ENCODE measurements at places on chromosomes 6 and 20.
A peak's percentile ranks its signal among the peaks of the same experiment; 100 is the strongest.

DNA sequence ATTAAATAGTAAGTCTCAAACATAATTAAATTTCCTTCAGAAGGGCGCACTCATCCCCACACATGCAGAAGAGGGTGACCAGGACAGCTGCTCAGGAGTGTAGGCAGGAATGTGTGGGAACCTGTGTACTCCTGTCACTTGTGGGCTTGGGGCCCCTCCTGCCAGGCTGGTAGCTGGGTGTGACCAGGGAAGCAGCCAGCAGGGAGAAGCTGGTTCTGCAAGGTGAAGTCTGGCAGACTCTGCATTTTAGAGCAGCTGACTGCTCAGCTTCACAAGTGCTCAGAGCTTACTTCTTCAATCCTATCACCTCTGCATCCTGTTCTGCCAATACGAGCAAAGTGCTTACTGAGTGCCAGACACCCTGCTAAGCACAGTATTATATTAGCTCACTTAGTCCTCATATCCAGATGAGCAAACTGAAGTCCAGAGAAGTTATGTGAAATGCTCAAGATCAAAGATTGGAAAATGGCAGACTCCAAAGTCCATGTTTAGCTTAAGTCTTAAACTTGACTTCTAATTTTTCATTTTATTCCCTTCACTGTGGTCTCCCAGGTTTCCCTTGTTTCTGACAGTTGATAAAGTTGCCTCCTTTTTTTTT lies 27.9 kb downstream of the ELMO2 start:
- DNase-seq: no peak

DNA sequence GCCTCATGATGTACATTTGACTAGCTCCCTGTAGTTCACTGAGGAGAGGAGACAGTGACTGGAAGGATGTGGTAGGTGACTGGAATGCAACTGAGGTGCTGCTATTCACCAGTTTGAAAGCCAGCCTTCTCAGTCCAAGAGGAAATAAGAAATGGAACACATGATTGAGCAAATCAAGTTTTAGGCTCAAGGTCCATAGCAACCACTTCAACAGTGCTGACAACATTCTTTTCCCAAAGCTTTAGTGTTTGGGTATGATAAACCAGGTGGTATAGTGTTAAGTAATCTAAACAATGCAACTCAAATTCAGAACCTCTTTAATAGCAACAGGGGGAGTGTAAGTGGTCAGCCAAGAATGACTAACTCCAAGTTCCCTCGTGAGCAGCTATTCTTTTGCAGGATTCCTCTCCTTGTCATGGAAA lies 9.2 kb downstream of the ZHX3 start:
- DNase-seq: peak; percentile 40

DNA sequence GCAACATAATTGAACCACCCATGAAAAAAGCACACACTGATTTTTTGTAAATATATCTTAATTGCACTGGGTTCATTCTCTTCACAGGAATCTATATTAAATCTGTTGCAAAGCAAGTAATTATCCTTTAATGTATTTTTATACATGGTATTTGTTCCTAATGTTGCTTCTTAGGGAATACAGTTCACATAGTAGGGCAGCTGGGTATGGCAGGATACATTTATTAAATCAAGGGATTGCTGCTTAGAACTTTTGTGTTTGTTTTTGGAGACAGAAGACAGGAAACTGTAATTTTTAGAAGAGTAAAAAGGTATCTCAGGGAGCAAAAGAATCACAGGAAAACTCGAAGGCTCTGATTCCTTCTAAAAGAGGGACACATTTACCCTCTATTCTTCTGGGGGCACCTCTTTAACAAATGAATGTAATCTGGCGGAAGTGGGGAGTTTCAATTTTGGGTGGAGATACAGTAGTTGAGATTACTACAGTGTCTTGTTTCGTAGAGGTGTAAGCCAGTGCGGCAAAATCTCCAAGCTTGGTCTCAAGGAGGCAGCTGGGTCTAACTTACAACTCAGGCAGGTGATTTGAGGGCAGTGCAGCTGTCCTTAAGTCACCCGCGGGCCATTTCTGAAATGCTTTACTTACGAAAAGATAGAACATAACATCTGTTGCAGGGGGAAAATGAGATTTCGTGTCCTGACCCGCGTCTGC lies 812 bp upstream of the SMIM13 start:
- no peak for DNase-seq

GRCh38 chr20:37661519-37661918 lies 32.3 kb upstream of the CTNNBL1 start:
- DNase-seq: no peak

Measured in renal pelvis (tissue), 12 donors.